NCI-H146 (cell line): ENCODE measurements at places on chromosomes 2 and 18.

GRCh38 chr2:68870215-68870614 is 982 bp downstream of the BMP10 start:
- DNase-seq = no peak

DNA sequence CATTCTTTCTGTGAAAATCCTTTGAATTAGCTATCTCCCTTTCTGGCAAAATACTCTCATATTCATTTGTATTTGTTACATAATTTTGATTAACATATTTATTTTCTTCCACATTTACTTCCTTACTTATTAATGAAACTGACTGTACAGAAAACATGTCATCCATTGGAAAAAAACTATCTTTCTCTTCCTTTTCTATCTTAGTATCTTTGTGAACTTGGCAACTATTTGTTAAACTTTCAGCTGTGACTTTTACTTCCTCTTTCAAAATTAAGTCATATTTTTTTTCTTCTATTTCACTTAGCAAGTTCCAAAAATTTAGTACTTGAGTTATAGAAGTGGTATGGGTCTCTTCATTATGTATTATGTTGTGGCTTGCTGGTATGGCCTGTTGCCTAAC is 2.6 kb downstream of the RAD51AP2 start:
- no peak for DNase-seq

DNA sequence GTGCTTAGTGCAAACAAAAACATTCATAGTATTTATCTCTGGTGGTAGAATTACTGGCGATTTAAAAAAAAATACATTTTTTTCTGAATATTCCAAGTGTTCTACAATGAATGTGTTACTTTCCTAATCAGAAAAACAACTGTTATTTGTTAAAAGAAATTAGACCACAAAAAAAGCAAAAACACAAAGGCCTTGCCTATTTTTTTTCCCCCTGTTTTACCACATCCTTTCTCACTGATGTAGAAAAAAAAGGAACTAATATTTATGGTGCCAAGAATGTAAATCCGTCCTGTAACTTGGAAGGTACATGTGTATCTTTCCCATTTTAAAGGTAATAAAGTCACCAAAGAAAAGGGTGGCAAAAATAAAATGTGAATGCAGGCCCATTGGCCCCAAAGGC is 28.4 kb upstream of the MGAT4A start:
- DNase-seq = no peak

DNA sequence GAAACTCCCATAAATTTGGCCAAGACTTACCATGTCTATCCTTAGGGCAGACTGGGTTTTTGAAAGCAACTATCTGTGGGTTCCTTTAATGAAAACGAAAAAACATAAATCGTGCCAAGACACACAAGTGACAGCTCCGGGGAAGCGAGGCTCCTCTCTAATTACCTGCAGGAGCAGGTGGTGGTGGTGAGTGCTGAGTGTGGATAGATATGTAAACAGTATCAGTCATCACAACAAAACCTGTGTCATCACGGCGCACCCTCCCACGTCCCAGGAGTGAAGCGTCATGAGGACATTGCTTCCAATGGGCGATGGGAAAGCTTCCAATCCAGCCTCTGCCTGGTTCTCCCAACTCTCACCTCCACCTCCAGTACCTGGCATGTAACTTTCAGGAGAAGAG is 31.3 kb downstream of the ACKR3 start:
- DNase-seq = peak; percentile 8

- no peak for DNase-seq
Measured at GRCh38 chr2:219573166-219573565, 1.1 kb downstream of the INHA start.
